ENCODE measurements at places on chromosomes 3 and 15.

DNA sequence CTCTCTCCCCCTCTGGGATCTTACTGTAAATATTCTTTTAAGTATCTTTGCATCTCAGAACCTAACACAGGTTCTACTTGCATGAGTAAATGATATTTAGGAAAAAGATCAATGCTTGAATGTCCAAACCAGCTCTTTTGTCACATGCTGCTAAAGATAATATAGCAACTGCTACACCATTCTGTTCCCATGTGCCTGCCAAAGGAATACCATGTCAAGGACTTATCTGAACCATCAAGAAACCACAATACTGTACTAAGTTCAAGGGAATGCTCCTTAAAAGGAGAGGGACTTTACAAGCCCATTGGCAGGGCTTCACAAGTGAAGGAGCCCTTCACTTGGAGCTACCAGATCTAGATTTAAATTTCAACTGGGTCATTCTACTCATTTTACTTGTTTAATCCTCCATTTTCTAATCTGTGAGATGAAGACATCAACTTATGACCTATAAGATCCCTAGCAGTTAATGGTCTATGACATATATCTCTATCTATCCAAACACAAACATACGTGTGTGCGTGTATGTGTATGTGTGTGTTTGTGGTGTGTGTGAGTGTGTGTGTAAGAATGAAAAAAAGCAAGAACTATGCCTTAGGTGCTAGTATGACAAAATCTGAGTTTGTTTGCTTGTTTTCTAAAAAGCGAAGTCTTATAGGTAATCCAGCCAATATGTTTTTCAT lies 13.0 kb upstream of the SEC62 start:
- no peak for DNase-seq

- DNase-seq: no peak
Measured at GRCh38 chr3:195208631-195209030, 62.3 kb downstream of the XXYLT1 start.

- DNase-seq: no peak
Measured at GRCh38 chr15:28873585-28874190, 12.1 kb upstream of the APBA2 start.

GRCh38 chr15:73700041-73700842 lies 16.1 kb downstream of the CD276 start:
- peak; percentile 46 for DNase-seq

DNA sequence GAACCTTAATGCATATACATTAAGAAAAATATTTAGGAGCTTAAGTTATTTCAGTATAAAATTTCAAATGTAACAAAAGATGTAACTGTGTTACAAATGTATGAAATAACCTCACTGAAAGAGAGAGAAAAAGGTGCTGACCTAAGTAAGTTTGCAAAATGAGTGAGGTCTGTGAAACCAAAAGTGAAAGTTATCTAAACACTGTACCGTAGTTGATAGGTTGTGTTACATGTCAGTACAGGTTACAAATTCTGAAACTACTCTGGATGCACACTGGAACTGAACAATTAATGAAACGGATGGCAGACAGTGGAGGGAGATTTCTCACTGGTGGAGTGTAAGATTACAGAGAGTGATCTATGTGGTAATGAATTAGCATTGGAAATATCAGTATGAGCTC lies 420.7 kb downstream of the ZNF385D start:
- DNase-seq: no peak

GRCh38 chr3:160671231-160671630 lies 5.7 kb upstream of the ARL14 start:
- DNase-seq: no peak

- no peak for DNase-seq
Measured at GRCh38 chr3:70261283-70261682, 51.2 kb downstream of the MDFIC2 start.

GRCh38 chr3:181940703-181941102 lies 229.0 kb downstream of the SOX2 start:
- no peak for DNase-seq

DNA sequence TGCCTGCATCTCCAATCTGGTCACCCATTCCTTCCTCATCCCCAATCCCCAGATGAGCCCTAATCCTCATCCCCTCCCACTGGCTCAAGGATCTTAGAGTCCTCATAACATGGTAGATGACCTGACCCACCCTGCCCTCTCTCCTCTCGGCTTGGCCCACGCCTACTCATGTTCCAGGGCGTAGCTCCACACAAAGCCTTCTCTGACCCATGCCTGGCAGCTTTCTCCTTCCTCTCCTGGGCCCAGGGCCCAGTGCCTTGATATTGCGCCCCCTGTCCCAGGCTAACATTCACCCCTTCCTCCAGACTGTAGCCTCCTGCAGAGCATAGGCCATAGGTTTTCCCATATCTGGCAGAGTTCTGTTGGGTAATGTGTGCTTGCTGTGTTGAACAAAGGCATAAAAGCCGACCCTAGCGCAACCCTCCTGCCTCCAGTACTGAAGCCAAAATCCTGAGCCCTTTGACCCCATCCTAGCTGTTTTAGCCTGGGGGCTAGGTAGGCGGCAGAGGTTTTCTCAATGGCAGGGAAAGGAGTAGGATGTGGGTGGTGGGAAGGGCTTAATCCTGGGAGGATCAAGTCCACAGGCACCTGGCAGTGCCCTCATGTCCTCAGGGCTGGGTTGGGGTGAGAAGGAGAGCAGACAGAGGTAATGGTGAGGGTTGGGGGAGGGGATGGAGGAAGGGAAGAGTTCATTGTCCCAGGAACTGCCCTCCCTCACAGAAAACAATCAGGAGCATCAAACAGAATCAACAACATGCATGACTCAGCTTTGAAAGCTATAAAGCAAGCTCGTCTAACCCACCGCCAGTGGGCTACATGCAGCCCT lies 35.5 kb downstream of the MESD start:
- DNase-seq: no peak

GRCh38 chr15:72590427-72590826 lies 64.1 kb upstream of the GOLGA6B start:
- no peak for DNase-seq

GRCh38 chr3:18302517-18302916 lies 122.6 kb downstream of the SATB1 start:
- DNase-seq: no peak

GRCh38 chr3:40307176-40307575 lies 2.3 kb upstream of the EIF1B start:
- DNase-seq: no peak

- no peak for DNase-seq
Measured at GRCh38 chr3:66280304-66280703, 59.5 kb downstream of the SLC25A26 start.

DNA sequence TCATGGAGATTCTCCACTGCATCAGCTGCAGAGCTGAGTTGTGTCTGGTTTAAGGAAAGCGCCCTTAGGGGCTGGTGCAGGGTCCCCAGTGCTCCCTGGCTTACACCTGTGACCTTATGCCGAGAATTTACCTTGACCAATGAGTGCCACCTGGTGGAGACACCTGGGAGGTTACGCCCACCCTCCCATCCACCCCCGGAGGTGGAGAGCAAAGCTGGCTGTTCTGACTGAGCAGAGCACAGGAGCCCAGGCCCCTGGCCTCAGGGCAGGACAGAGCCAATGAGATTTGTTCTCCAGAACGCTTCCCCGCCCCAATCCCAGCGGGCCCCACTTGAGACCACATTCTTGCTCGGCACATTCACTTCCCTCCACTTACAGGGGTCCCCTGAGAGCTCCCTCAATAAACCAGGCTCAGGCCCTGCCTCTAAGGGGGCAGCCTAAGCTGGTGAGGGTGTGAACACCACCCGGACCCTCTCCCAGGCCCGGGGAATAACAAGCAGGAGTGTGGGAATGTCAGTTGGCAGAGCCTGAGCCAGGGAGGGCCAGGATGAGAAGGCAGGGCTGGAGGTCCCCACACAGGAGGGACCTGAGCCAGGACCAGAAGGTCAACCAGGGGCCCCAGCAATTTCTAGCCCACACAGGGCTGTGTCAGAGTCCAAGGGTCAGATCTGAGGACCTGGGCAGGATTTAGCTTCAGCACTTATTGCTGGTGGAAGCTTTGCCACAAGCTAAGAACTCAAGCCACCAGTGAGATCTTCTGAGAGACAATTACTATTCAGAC lies 117.1 kb downstream of the TPRA1 start:
- DNase-seq: no peak

- no peak for DNase-seq
Measured at GRCh38 chr3:148648685-148649352, 48.9 kb upstream of the AGTR1 start.

- DNase-seq: no peak
Measured at GRCh38 chr15:57972864-57973263, 92.6 kb downstream of the ALDH1A2 start.

DNA sequence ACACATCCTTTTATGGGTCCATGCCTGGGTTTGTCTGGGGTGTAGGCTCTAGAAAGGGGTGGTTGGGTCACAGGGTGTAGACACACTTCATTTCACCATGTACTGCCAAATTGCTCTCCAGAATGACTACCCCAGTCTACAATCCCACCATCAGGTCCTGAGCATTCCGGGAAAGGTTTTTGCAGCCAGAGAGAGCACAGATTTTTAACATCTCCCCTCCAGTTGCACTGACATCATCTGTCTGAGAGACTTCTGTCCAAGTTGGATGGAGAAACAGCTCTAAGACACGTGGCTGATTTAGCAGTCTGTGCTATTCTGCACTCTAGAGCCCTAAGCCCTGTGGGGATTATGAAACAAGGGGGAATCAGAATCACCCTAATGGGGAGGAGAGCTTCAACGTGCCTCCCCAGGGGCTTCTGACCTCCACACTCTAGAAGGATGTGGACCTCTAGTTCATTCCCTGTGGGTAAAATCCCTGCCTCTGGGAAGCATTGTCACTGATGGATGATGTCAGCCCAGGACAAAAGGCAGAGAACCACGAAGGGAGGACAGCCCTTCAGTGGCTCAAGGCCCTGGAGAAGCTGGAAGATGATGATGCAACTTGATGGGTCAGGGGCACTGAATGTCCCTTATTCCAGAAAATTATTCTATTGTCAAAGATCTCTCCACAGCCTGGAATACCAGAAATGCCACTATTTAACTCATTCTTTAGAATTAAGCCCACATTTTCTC lies 71.5 kb downstream of the CD200R1L start:
- no peak for DNase-seq

DNA sequence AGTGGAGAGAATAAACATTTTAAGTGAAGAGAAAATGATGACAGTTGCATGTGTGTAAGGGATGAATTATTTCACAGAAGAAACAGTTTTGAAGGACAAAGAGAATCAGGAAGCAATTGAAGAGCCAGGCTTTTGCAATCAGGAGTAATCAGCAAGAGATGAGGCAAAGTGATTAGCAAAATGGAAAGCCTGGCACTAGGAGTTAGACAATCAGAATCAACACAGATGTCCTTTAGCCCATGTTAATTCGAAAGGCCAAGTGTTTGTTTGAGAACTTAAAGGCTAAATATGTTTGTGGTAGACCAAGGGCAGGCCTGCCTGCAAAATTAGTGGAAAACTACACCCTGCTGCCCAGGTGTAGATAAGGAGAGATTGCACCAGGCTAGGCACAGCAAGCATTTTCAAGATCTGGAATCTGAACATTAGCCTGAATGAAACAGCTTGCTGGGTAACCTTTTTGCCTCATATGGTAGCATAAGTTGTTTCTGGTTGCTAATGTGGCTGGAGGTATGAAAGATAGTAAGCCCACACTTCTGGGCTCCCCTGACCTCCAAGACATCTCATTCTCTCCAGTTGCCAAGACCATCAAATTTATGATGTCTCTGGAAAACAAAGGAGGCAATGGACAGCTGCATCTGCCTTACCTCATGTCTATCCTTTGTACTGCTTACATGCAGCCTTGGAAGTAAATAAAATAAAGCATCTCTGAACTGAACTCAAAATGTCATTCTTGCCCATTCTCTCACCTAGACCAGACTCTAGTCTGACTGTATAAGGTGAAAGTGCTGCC lies 22.0 kb upstream of the LEKR1 start:
- no peak for DNase-seq
